ENCODE measurements at places on chromosomes 13 and 19. TPM values are rescaled to one million over a fixed set of nuclear protein-coding genes. Genes with fewer than 3 reads are reported as not detected.

DNA sequence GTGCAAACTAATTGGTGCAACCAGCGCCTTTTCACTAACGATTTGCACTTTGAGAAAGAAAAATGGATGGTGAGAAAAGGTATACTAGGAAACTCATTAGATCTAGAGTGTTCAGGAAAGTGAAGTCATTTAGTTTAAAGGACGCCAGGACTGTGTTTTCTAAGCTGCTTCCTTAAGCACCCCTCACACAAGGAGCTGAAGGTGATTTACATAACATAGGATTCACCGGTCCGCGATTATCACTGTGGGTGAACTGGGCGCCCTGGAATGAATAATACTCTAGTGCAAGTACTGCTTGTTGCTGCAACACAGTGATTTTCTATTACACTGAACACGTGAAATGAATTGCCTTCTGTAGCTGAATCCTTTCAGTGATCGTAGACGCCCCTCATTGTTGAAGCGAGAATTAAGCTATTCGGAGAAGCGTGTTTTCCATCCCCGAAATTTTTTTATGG, 2.6 kb upstream of the MAB21L1 start:
- DNase-seq = no peak

DNA sequence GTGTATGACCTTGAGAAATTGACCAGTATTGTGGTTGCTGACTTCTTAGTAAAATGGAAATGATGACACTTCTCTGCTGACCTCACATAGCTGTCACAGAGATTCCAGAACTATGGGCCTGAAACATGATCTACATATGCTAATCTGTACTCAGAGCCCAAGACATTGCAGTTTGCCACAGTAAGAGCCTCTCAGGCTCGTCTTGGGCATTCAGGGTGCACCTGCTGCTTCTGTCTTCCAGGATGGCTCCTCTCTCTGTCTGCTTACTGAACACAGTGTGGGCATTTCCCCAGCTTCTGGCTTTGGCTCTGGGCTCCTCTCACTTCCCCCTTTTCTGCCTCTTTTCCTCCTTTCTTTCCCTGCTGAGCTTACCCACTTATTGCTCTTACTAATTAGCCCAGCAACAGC, 22.3 kb upstream of the SLC46A3 start:
- no peak for DNase-seq

GRCh38 chr13:35964863-35965180, 166.4 kb downstream of the DCLK1 start:
- DNase-seq = no peak

The MEIS3 gene
- total RNA-seq = not detected

DNA sequence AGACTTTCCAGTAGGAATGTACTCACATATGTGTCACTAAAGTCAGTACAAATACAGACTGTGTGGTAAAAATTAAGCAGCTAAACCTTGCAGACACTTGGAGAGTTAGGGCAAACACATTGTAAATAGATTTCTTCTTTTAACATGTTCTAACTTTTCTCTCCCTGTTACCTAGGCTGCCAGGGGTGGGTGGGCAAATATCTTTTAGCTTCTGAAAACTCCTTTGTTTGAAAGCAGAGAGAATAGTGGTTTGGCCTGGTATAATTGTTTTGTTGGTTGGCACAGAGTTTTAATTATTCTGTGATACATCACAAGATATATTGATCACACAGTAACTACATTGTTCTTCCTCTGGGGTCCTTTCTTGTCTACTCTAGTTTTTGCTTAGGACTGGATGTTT, 289.8 kb upstream of the DACH1 start:
- DNase-seq = no peak

- no peak for DNase-seq
These were observed 563.5 kb upstream of the SLITRK1 start for GRCh38 chr13:84445776-84446175.

DNA sequence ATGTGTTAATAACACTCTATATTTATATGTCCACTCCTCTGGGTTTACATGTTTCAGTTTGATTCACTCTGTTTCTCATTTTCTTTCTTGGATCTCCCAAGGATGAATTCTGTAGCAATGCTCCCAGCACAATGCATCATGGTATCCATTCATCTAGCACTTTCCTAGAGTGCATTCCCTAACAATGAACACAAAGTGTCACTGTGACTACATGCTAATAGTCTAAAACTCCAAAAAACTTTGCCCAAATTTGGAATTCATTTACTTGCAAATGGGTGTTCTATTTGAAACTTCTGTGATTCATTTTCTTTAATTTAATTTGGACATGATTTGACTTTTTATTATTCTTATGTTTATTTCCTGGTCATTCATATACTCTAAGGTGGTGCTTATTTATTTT, 286.3 kb downstream of the POU4F1 start:
- no peak for DNase-seq

The PLEKHF1 gene
- total RNA-seq = 15.3 TPM

GRCh38 chr13:47294691-47295090, 397.8 kb upstream of the HTR2A start:
- no peak for DNase-seq

DNA sequence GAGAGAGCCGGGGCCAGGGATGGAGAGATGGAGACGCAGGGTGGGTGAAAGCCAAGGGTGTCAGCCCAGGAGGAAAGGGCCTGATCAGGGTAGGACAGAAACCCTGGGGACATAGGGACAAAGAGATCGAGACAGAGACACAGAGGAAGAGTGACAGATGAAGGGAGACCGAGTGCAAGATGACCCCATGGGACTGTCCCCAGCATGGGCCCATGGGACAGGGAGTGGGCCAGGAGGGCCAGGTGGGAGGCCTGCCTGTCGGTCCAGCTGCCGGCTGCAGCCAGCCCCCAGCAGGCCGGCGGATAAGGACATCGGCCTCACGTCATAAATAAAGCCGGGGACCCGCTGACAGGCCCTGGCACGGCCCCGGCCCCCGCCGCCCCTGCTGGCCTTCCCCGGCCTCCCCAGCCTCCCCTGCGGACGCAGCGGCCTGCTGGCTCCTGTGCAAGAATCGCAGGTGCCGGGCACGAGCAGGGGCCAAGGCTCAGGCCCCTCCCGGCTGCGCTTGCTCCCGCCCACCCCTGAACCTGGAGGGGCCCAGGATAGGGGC, 6.3 kb downstream of the REX1BD start:
- no peak for DNase-seq

DNA sequence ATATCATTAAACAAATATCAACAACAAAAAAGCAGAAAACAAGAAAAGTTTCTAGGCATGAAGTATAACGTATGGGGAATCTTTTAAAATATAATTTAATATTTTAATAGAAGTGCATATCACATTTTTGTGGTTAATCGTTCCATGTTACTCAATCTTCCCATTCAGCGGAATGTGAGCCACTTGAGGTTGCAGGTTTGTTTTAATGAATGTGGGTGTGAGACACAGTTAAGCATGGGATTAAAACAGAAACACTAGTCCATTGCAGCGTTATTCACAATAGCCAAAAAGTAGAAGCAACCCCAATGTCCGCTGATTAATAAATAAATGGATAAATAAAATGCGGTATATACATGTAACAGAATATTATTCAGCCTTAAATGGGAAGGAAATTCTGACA, 146.0 kb downstream of the NDFIP2 start:
- no peak for DNase-seq

The SCN1B gene
- total RNA-seq = 1.8 TPM

- DNase-seq = no peak
These were observed 1029.2 kb upstream of the PCDH20 start for GRCh38 chr13:62444805-62445204.

DNA sequence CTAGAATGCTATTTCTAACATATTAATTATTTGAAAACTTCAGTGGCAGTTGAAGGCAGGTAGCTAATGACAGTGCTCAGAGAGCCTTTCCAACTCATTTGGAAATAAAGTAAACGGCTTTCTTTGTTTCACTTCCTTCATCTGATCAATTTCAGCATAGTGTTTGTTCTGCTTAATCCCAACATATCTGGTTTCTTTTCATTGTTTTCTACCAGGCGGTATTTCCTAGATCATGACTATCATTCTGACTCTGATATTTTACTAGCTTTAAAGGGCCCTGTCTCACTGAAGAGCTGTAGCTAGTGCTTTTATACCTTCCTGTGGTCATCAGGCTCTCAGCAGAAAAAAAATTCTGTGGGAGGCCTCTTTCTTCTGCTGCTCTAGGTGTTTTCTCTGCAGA, 178.6 kb downstream of the RBM26 start:
- no peak for DNase-seq

- DNase-seq = no peak
These were observed 33.3 kb upstream of the MUC16 start for GRCh38 chr19:9043524-9043923.

DNA sequence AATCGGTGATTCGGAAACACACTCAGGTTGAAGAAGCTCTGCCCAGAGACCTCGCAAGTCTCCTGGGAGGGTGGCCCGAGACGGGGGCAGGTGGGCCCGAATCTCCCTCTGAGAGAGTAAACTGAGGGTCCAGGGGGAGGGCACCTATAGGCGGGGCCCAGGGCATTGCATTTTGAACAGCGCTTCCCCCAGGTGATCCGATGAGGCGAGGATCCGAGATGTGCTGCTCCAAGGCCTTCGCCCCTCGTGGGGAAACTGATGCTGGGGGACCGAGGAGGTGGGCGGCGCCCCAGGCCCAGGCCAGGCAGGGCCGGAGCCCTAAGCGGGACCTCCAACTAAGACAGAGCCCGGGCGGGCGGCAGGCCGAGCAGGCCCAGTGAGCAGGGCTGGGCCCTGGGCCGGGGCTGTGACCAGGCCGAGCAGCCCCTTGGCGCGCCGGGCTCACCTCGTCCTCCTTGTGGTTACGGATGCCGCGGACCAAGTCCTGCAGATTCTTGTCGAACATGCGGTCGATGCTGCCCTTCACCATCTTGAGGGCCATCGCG, 500 bp downstream of the AP3D1 start:
- peak; percentile 25 for DNase-seq

DNA sequence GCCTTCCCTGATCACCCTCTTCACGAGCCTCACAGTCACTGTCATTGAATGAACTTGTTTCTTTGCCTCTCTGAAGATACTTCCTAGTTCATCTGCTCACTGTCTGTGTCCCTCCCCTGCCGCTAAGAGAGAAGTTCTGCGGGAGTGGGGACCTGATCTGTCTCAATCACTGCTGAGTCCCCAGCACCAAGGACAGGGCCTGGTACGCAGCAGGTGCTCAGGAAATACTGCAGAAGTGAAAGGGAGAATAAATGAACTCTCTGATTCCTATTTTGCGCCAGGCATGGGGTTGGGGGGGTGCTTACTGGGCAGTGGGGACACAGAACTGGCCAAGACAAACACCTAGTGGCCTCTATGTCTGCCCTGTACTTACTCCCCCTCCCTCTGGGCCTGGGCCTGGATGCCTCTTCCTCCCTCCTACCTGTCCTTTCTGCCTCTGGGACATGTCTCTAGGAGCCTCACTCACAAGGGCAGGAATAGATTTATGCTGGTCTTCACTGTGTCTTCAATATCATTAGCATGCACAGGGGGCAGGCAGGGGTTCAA, 17.5 kb downstream of the FCGBP start:
- DNase-seq = no peak

DNA sequence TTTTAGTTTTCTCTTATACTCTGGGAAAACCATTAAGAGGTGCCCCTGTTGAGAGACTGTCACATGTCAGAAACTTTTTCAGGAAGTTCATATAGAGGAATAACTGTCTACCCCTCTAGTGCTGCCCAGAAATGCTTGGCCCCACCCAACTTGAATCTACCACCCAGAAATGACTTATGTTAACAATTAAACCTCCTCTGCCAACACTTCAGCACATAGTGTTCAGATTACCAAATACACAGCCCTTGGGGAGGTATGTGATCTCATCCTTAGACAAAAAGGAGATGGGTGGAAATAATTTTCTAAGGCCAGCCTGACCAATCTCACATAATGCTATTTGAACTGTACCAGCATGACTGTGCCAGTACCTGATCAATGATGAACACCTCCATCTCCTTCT, 35.6 kb downstream of the CCDC169 start:
- no peak for DNase-seq

The PTOV1 gene
- total RNA-seq = 160 TPM

GRCh38 chr13:37139356-37139755, 33.9 kb upstream of the CSNK1A1L start:
- DNase-seq = no peak

The ALG5 gene
- total RNA-seq = 23.7 TPM

The GDF15 gene
- 0.65 TPM for total RNA-seq

DNA sequence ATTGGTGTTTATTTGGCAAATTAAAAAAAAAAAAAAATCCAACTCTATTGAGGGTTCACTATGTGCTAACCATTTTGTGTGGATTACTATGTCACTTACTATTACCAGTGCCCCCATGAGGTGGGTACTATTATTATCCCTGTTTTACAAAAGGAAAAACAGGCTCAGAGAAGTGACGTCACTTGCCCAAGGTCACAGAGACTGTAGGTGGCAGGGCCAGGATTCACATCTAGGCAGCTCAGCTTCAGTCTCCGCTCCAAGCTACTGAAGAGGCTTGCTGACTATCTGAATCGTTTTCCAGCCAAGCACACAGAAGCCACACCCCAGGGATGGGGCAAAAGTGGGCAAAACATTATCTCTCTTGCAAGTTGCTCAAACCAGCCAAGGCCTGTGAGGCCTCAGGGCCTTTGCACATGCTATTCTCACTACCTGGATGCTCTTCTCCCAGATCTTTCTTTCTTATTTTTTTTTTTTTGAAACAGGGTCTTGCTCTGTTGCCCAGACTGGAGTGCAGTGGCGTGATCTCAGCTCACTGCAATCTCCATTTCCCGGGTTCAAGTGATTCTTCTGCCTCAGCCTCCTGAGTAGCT, 4.8 kb upstream of the ANGPTL8 start:
- DNase-seq = no peak

- no peak for DNase-seq
These were observed 170.9 kb downstream of the COL4A1 start for GRCh38 chr13:110135977-110136597.

GRCh38 chr13:110841846-110842245, 73.0 kb downstream of the ANKRD10 start:
- no peak for DNase-seq

Measured in naive thymus-derived CD4-positive, alpha-beta T cell (primary cell).